Hypothalamus (tissue), 51 donors: ENCODE measurements at places on chromosomes 12 and 14.

DNA sequence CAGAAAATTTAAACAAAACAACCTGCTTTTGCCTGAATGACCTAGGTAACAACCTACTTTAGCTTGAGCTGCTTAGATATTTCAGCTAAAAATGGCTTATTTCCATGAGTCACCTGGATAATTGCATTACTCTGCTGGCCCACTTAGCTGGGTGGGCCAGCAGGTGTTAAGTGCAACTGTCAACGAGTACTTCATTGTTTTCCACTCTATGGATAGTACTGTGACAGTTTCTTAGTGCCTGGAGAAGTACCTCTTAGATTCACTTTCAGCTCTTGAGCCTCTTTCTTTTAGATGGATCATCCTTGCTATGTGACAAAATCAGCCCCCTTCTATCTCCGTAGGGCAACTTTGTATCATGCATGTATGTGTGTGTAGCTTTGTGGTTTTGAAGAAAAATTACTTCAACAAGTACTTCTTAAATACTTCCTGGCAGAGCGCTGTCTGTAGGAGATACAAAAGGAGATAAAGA lies 368.2 kb upstream of the ATP2B1 start:
- no peak for DNase-seq

DNA sequence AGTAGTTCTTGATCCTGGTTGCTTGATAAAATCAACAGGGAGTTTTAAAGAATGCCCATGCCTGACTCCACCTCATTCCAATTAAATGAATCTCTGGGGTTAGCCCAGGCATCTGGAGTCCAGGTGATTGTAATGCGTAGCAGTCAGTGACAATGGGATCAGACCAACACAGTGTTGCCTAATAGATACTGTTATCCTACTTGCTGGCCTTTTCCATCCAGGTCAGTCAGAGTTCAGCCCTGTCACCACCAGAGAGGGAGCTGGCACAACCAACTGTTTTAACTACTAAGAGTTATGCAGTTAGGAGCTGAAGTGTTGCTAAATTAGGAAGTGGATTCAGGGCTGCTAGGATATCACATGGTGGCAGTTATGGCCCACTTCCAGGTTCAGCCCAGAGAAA lies 107.1 kb downstream of the GPR135 start:
- no peak for DNase-seq

GRCh38 chr14:95043732-95044462 lies 113.4 kb downstream of the DICER1 start:
- no peak for DNase-seq

GRCh38 chr12:96294831-96295230 lies 100.7 kb downstream of the ELK3 start:
- no peak for DNase-seq

GRCh38 chr14:63277591-63278183 lies 41.0 kb downstream of the GPHB5 start:
- no peak for DNase-seq

DNA sequence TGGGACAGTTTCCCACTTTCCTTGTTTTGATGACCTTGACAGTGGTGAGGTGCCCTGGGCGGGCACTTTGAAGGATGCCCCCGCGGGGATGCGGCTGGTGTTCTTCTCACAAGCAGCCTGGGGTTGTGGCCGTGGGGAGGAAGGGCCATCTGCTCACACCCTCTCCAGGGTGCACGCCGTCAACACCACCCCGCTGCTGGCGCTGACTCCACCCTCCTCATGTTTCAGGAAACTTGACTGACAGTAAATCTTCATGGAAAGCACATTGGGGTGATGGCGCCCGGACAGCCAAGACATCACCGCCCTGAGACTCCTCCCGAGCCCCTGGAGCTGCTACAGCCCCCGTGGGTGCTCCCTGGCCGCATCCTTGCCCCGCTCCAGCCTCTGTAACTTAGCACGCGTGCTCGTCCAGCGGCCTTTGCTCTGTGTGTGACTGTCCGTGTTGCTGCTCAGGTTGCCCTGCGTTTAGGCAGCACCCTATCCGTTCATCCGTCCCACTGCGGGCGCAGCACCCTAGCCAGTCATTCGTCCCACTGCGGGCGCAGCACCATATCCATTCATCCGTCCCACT lies 150.2 kb upstream of the C14orf180 start:
- no peak for DNase-seq

GRCh38 chr12:89245090-89245489 lies 107.2 kb downstream of the DUSP6 start:
- DNase-seq, result no peak

DNA sequence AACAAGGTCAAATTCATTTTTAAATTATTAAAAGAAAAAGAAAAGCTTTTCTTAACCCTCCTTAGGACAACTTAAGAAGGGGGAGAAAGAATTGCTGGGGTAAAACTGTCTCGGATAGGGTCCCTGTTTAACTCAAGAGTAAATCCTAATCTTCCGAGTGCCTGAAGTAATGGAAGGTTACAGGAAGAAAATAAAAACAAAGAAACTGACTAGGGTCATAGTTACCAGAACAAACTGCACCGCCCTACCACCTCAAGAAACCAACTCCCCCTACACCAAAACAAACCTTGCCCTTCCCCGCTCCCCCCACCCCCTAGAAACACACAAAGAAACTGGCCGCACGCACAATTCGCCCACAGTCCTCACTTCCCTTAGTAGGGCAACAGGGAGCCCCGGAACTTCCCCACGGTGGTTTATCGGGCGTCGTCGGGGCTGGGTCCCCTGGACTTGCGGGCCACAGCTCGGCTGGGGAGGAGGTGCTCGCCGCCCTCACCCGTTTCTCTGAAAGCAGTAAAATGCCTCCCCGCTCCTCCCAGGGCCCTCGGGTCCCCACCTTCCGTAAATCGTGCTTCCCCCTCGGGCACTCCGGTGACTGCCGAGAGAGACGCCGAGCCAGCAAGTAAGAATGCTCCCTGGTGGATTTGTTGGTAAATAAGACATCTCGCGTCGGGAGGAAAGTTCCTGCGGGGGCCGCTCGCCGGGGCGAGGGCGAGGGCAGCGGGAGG lies 2.4 kb downstream of the SINHCAF start:
- DNase-seq, result no peak

- DNase-seq, result no peak
Observed at GRCh38 chr12:126523891-126524290, 1458.7 kb downstream of the AACS start.

DNA sequence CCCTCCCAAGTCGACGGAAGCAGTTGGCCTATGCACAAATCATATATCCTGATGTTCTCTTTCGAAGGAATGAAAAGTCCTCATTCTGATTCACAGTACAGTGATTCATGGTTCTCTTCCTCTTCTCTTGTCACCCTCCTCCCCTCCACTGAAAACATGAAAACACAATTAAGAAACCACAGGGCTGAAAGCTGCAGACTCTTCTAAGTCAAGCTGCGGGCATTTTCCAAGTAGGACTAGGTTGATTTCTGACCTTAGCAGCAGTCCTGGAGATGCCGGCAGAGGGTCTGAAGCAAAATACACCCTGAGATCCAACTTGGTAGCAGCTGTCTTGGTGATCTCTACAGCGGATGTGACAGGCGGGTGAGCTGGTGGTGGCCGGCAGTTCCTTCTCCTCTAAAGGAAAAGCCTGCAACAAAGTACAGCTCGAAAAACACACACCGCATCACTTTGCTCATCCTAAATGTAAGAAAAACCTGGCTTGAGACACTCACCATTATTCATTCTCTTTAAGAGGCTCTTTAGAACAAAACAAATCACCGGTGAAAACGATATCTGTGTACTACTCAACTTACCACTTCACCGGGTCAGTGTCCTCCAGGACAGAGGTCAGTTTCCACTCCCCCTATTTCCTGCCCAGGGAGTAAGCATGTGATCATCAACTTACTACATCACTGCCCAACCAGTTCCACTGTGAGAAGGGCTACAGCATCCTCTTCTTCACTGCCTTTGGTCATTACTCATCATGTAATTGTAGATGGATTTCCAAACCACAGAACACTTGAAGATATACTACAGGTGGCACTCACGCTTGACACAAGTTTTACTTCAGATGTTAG lies 6.0 kb downstream of the TMCC3 start:
- DNase-seq, result no peak

GRCh38 chr12:11834104-11834812 lies 184.8 kb downstream of the ETV6 start:
- no peak for DNase-seq

DNA sequence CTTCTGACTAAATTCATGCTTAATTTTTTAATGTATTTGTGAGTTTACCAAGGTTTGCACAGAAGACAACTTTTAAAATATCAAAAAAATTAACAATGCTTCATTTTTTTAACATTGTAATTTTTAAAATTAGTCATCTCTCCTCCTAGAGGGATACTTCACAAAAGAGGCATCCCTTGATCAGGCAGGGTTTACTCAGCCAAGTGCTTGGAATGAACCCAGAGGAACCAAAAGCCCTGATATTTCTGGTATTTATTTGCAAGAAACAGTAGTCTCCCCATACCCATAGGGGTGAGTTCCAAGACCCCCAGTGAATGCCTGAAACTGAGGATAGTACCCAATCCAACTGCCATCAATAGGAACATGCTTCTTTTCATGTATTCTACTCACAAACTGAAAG lies 52.5 kb downstream of the GARIN6 start:
- no peak for DNase-seq

DNA sequence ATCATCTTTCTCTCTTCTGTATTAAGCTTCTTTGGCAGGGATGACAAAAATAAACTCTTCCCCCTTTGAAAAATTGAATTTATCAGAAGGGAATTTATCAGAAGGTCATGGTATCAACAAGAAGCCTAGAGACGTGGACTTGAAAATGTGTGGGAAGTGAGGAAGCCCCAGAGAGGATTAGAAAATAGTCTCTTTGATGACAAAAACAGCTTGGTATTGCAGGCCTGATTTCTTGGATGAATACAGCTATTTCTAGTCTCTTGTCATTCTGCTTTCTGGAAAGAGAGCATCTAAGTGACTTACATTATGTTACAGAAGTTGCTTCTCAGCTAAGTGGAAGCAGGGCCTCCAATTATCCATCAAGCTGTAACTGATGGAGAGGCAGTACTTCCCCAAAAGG lies 111.1 kb downstream of the KITLG start:
- DNase-seq, result no peak

DNA sequence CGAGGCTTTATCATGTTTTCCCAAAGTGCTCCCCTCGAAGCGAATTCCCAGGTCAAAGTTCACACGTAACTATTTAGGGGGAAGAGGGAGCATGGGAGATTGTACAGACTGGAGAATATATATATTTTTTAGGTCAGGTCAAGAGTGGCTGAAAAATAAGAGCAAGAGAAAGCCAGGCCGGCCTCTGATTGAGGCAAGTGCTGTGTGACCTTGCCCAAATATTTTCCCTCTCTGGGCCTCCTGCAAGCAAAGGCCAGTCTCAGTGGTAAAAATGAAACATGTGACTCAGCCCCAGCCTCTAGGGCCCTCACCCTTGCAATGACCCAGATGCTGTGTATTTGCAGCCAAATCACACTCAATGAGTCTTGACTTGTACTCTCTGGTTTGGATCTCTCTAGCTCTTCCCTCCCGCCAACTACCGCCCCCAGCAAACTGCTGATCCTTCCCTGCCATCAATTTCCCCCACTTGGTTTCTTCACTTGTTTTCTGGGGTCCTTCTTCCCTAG lies 34.1 kb downstream of the SMUG1 start:
- no peak for DNase-seq

DNA sequence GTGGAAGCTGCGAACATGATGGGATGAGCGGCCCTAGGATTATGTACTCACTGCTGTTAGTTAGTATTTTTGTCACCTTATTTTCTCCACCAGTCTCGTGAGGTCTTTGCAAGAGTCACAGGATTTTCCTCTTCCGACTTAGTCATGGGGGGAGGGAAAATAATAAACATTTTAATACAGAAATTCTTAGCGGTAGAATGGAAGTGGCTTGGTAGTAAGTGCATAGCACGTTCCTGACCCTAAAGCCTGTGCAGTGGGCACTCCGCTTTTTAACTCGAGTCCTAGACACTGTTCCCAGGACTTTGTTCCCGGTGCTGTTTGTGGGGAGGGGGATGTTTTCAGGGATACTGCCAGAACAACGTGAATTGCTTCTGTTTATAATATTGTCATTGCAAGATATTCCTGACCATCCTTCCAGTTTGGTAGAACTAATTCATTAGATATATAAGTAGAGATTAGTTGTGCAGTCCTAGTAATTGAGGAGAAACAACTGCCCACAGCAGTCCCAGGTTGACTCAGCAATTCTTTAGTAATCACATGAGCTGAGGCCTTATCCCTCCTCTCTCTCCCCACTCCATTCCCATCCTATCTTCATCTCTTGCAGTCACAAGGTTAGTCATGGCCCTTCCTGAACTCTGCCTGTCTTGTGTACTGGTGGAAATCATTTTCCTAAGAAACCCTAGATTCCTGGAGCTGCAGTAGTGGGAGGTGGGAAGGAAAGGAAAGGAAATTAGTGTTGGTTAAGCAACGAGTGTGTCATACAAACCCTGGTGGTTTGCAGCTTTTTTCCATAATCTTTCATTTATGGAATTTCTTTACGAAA lies 799 bp downstream of the SLC38A6 start:
- DNase-seq, result no peak

GRCh38 chr12:988646-989045 lies 2.4 kb upstream of the ERC1 start:
- DNase-seq, result no peak

GRCh38 chr12:75087654-75088053 lies 122.0 kb downstream of the KCNC2 start:
- no peak for DNase-seq

- no peak for DNase-seq
Observed at GRCh38 chr14:89004166-89004565, 179.7 kb downstream of the TTC8 start.

DNA sequence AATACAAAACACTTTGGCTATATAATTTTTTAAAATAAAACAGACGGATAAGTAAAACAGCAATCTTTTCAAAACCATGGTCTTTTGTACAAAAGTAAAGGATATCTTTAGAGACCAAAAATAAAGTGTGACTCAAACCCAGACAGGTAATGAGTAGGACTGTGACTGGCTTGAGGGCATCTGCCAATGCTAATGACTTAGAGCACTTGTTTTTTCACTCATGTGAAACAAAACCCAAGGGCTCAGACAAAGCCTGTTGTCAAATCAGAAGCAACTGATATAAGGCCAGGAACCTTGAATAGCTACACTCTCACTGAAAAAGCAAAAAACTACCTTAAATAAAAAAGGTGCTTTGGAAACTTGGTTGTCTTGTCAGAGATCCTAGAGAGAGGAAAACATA lies 357.4 kb downstream of the TMEM117 start:
- DNase-seq, result no peak
